ENCODE measurements at places on chromosomes 13 and 19.

GRCh38 chr19:2762783-2763496, 20.1 kb downstream of the SGTA start:
- no peak for DNase-seq

DNA sequence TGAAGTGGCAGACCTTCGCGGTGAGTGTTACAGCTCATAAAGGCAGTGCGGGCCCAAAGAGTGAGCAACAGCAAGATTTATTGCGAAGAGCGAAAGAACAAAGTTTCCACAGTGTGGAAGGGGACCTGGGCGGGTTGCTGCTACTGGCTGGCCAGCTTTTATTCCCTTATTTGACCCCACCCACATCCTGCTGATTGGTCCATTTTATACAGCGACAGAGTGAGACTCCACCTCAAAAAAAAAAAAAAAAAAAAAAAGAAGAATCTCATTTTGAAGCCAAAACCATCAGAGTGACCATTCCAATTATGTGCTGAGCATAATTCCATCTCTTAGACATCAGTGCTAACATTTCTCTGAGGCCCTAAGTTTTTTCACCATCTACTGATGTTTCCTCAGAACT, 1.9 kb upstream of the ZNF552 start:
- DNase-seq, result no peak

GRCh38 chr13:92804926-92805325, 421.7 kb upstream of the GPC6 start:
- no peak for DNase-seq

GRCh38 chr13:114008964-114009589, 35.2 kb upstream of the C13orf46 start:
- DNase-seq, result no peak

GRCh38 chr19:55269299-55269698, 10.5 kb upstream of the PPP6R1 start:
- DNase-seq, result no peak

GRCh38 chr13:90690458-90691080, 656.9 kb upstream of the MIR17HG start:
- no peak for DNase-seq

DNA sequence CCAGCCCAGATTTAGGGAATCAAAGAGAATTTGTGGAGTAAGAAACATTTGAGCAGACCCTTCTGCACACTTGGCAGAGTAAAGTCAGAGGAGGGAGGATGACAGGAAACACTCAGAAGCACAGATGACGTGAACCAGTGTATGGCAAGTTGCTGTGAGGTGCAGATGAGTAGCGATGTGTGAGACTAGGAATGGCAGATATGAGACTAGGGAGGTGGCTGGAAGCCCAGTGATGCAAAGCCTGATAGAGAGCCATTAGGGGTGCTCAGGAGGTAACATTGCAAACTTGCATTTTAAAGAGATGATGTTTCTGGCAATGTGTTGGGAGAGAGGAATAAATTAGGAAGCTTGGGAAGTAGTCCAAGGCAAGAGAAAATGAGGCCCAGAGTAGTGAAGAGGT, 44.0 kb downstream of the PCDH17 start:
- no peak for DNase-seq

- no peak for DNase-seq
Measured at GRCh38 chr13:51370116-51370515, 30.6 kb downstream of the SERPINE3 start.

- peak; percentile 58 for DNase-seq
Measured at GRCh38 chr13:41311406-41312175, 524 bp downstream of the NAA16 start.

DNA sequence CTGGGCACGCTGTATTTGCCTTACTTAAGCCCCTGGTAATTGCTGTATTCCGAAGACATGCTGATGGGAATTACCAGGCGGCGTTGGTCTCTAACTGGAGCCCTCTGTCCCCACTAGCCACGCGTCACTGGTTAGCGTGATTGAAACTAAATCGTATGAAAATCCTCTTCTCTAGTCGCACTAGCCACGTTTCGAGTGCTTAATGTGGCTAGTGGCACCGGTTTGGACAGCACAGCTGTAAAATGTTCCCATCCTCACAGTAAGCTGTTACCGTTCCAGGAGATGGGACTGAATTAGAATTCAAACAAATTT, 676 bp downstream of the BRCA2 start:
- DNase-seq, result no peak

- DNase-seq, result no peak
Measured at GRCh38 chr13:111486801-111487200, 166.4 kb downstream of the TEX29 start.

GRCh38 chr19:57212109-57212508, 18.7 kb upstream of the AURKC start:
- no peak for DNase-seq

DNA sequence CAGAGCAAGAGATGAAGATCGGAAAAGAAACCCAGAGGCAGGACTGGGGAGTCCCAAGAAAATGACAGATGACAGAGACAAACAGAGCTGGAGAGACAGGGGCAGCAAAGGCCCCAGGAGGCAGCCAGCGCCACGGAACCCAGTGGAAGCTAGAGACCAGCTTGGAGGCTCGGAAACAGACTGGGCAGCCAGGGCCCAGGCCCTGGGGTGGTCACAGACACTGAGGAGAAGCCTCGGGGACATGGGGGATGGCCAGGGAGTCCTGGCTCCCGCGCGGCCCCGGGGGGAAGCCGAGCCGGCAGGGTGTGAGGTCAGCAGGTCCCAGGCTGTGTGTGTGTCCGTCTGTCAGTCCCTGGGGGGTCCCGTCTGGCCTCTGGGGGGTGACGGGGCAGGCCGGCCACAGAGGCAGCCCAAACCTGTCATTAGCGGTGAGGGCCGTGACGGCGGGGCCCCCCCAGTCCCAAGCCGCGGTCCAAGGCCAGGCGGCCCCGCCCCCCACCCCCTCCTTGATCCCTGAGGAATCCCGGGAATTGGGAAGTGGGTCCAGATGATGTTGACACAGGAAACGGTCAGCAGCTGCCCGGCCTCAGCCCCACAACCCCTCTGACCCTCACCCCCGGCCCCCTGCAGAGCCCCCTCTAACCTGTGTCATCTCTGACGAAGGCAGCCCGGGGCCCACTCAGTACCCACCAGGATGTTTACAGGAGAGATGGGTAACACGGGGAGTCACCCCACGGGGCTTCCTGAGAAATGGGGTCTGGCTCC, 2.5 kb upstream of the TMEM190 start:
- no peak for DNase-seq

DNA sequence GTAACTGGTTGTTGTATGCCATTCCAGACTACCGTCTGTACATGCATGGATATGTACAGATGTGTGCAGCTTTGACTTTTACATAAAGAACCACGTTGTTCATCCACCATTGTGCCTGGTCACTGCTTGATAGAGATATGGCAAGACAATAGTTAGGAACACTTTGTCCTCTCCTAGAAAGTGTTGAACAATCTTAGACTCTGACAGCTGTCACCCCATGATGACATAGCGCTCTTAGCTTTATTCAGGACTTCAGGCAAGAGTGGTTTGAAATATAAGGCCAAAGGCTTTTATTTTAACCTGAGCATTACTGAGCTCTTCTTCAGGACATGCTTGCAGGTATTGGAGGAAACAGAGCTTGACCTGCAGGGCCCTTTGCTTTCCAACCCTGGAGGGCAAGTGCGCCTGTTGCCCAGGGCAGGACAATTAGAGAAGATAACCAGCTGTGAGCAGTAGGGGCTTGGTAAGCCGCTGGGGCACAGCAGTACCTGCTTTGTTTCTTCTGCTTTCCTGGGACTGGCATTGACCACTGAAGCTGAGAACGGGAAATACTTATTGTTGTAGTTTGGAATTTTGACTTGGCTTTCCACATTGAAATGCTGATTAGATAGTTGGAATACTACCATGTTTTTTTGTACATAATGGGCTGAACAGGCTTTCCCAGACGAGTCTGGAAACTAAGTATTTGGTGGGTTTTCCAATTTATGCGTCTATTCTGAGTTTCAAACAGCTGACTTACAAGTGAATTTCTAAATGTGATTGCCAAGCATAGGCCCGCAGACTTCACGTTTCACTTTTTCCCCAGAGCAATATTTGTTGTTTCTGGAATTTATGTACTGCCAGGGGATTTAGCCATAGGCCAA, 51.1 kb downstream of the GARRE1 start:
- DNase-seq, result no peak

DNA sequence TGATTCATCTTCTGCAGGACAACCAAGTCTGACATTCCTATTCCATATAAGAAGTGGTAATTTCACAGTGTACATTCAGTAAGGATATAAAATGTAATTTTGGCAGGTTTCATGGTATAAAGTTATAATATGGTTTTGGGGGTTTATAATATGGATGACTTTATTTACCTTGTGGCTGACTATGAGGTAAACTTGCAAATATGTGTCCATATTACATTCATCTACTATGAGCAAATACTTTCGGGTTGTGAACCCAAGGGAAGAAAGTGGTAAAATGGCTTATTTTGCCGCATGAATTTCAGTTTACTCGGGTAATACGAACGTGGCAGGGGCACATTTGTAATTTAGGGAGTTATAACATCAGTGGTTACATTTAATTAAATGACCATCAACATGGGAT, 86.7 kb upstream of the TNFSF11 start:
- no peak for DNase-seq

Data from activated CD4-positive, alpha-beta T cell treated with anti-CD3 and anti-CD28 coated beads, Interleukin-2, amount 50 U/mL, for 48 hours (primary cell).